ENCODE measurements at places on chromosomes 2 and 18.

- no peak for DNase-seq
Measured at GRCh38 chr18:30454920-30455319, 587.6 kb downstream of the DSC3 start.

GRCh38 chr18:46278481-46279465 lies 174.6 kb downstream of the HAUS1 start:
- DNase-seq = peak; percentile 47

GRCh38 chr2:241837197-241837965 lies 21.3 kb downstream of the PDCD1 start:
- no peak for DNase-seq

GRCh38 chr2:240561325-240561971 lies 1.3 kb downstream of the DUSP28 start:
- DNase-seq = no peak

DNA sequence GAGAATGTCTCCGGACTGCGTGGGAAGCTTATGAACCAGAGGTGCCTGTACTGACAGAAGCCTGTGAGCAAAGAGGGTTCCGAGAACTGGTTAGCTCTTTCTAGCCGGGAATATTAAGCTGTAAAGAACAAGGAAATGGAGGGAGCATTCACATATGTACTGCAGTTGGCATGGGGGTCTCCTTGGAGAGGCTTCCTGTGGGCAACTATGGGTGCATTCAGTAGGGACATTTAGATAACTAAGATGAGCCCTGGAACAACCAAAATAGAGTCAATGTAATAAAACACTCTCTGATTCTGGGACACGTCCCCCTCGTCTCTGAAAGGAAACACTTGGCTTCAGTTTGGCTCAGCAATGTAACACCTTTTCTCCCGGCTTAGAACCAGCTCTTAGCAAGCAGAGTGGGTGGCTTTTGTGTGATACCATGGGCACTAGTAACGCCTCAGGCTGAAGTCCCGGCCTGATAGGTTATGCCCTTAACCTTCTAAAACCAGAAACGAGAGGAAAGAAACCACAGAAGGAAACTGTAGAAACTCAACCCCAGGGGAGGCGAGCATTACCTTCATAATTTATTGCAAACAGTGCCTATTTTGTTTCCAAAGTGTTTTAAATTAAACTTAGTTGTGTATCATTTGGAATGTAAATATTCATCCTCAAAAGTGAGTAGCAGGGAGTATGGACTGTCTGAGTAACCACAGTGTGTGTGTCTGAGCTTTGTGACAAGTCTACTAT lies 48.8 kb upstream of the LPIN2 start:
- DNase-seq = no peak

- DNase-seq = no peak
Measured at GRCh38 chr2:189164746-189165145, 14.8 kb downstream of the COL5A2 start.

DNA sequence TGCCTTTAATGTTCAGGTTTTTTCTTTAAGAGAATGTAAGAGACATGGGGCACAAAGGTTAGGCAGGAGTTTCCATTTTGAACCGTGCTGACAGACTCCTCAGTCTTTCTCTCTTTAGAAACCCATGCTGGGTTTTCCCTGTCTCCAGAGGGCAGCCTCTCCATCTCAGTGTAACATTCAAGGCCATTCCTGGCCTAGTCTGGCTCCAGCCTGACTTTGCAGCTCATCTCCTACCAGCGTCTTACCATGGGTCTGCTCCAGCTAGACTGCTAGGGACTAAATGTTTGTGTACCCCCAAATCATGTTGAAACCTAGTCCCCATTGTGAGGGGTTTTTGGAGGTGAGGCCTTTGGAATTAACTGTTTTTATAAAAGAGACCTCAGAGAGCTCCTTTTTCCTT lies 9.8 kb upstream of the CLIP4 start:
- no peak for DNase-seq

DNA sequence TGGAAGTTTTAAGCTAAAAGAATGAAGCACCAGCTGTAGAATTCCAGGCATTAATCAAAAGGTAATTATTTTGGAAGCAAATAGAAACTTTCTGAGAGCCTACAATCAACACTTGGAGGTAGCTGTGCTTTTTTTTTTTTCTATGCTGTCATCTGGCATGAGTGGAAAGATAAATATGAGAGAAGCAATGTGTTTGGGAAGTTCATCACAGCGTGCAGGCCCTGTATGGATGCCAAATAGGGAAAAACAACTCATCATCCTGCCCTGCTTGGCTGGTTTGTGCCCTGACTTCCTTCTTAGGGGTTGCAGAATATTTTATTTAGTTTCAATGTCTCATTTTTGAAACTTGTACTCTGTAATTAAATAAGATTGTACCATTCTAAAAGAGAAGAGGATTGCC lies 437.4 kb downstream of the PIK3C3 start:
- no peak for DNase-seq

- DNase-seq = peak; percentile 9
Measured at GRCh38 chr2:20326163-20326780, 24.4 kb downstream of the PUM2 start.

- no peak for DNase-seq
Measured at GRCh38 chr2:100245681-100246080, 76.6 kb downstream of the LONRF2 start.

DNA sequence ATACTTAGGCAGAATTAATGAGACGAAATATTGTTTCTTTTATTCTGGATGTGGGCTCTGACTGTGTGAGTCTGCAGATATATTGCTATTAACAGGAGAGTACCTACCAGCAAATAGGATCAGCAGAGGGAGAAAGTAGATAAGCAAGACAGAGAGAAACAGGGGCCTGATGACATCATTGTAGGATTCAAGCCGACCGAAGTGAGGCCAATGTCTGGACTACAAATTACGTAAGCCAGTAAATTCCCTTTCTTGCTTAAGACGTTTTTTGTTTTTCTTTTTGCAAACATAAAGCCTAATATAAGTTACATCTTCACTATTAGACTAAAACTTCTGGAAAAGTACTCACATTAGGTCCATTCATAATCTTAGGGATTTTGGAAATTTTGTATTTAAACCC lies 21.4 kb upstream of the PTPRM start:
- DNase-seq = no peak

- DNase-seq = no peak
Measured at GRCh38 chr2:171226461-171226860, 65.8 kb upstream of the TLK1 start.

GRCh38 chr2:223641082-223641481 lies 38.9 kb upstream of the SCG2 start:
- DNase-seq = no peak

DNA sequence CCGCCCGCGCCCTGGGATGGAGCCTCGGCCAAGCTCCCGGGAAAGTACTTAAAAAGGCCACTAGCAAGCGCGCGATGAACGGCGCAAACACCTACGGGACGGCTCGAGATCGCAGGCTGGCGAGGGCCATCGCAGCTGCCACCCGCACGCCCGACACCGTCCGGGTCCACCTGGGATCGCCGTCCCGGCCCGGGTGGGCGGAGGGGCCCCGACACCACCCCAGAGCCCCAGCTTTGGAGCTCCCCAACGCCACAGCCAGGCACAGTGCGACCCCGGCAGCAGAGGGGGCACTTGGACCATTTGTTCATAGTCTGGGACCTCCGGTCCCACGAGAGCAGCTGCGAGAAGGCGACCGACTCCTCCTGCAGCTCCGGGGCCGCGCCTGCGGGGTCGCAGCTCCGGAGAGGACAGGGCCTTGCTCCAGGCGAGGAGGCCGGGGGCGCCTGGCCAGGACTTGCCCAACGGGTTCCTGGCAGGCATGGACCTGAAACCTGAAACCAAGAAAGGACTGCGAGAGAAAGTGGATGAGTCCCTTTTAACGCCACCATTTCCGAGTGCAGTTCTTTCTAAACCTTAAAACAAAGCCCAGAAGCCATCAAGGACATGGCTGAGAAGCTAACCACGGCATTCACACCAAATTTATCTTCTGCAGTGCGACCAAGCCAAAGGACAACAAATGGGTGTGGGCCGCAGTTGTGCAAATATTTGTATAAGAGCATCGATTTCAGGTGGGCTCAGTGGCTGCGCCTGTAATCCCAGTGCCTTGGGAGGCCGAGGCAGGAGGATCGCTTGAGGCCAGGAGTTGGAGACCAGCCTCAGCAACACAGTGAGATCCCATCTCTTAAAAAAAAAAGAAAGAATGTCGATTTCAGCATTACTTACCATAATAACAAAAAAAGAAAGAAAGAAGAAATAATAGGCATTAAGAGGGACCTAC lies 54.0 kb upstream of the IMP4 start:
- DNase-seq = no peak

DNA sequence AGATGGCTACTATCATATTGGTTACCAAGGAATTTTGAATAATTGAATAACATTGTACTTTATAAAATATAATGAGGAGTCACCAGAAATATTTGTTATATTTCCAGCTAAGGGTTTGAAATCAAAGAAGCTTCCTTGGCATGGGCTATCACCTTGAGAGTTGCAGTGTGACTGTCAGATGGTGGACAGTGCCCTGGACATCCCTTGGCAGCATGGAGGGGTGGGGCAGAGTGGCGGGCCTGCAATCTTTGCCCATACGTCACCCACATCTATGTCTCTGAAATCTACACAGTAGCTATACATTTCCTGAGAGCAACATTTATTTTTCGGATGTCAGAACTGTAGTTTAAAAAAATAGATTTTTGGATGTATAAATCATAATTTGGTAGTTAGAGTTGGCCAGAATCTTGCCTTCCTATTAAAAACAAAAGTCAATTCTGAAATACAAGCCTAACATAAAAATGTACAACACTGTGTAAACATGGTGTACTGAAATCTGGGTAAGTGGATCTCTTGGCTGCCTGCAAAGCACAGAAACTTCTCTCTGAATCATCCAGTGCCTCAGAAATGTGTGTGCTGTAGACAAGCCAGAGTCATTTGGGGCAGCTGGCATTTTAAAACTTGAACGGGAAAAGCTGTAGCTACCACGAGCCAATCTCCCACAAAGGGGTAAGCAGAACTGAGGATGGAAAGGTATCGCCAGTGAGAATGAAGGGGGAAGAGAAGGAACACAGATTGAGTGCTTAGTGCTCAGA lies 124.2 kb upstream of the ARHGAP28 start:
- no peak for DNase-seq

- no peak for DNase-seq
Measured at GRCh38 chr2:164890544-164890943, 48.9 kb upstream of the COBLL1 start.

- DNase-seq = no peak
Measured at GRCh38 chr2:63463142-63463541, 125.1 kb downstream of the WDPCP start.

DNA sequence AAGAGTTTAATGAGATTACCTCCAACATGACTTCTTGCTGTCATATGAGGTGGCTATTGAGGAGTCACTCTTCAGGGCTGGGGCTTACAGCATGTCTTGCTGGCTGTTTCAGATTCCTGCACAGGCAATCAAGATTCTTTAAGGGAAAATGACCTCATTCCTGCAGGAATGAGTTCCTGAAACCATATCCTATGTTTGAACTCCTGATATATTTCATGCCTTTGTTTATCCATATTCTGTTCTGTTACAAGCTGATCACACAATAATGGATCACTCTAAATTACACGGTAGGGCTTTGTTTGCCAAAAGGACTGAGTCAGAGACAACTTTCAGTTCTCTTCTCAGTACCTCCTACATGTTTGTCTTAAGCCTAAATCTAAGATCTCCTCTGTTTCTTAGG lies 879.8 kb upstream of the PIK3C3 start:
- DNase-seq = peak; percentile 78

- DNase-seq = no peak
Measured at GRCh38 chr2:101119431-101119830, 31.8 kb downstream of the TBC1D8 start.

DNA sequence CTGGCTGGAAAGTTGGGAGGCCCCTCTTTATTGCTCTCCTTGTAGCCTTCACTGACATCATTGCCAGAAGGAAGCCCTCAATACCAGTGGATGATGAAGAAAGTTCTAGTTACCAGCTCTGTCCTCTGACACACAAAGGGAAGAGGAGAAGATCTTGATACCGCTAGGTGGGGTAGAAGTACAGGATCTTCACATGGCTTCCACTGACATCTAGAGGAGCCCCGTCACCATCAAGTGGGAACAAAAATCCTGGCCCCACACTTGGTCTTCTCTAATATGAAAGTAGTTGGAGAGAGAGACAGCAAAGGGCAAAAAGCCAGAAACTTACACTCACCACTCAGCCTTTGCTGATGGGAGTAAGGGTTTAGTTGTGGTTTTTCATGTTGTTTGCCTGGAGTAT lies 12.4 kb downstream of the XIRP2 start:
- DNase-seq = no peak

GRCh38 chr18:77374446-77374805 lies 124.8 kb downstream of the GALR1 start:
- DNase-seq = no peak

Data from fibroblast of skin of left biceps (primary cell).